KG1 (cell line): ENCODE measurements at places on chromosomes 12 and 14.

- DNase-seq, result no peak
Measured at GRCh38 chr12:82176761-82177490, 181.3 kb downstream of the CCDC59 start.

- DNase-seq, result no peak
Measured at GRCh38 chr14:69666690-69667211, 55.4 kb downstream of the SUSD6 start.

- no peak for DNase-seq
Measured at GRCh38 chr12:130161261-130162243, 712 bp upstream of the FZD10 start.

DNA sequence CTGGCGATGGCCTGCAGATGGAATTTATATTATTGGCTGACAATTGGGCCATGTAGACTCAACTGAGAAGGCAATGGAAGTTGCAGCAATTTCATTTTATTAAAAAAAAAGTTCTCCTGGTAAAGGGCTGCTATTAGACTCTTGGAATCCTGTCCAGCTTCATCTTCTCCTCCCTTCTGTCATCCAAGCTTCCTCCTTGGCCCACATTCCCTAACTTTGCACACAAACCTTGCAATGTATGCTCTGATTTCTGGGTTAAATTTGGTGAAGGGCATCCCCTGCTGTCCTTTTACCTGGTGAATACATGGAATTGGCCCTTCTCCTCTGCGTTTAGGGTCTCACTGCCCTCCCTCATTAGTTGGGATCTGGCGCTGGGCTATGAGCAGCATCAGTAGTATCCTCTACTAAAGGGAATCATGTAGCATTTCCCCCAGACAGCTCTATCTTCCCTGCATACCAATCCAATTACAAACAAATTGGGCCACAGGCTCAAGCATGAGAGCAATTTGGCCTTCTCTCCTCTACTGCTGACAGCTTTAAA lies 336.9 kb downstream of the BMP4 start:
- DNase-seq, result no peak

DNA sequence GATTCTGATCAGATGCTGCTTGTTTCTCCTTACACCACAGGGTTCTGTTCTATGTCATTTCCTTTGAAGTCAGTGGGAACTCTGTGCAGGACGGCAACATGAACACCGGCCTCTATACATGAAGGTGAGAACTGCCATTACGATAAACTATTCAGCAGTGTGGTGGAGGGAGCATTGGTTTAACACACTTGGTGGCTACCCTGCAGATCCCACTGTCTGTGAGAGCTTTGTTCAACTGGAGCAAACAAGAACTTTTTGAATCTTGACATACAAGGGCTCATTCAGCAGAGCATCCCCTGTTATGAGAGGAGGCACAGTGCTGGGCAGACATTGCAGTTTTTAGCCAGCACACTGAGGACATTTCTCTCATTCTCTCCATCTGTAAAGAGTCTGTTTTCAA lies 10.7 kb upstream of the FRS2 start:
- no peak for DNase-seq

GRCh38 chr12:106021516-106021915 lies 117.2 kb downstream of the NUAK1 start:
- no peak for DNase-seq

DNA sequence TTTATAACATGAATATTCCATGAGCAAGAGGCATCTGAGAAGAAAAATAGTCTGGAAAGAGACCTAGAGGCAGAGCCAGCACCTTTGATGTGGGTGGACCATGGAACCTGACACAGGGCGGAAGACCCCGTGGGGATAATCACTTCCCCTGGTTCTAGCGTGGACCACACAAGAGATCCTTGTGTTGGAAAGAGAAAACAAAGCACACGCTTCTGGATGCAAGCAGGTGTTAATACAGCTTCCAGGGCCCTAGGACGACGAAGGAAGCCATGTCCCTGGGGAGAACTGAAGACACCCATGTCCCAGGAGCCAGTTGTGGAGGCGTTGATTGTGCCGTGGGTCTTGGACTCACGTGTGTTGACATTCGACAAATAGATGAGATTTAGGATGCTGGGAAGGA lies 102.9 kb downstream of the ADGRD1 start:
- no peak for DNase-seq

DNA sequence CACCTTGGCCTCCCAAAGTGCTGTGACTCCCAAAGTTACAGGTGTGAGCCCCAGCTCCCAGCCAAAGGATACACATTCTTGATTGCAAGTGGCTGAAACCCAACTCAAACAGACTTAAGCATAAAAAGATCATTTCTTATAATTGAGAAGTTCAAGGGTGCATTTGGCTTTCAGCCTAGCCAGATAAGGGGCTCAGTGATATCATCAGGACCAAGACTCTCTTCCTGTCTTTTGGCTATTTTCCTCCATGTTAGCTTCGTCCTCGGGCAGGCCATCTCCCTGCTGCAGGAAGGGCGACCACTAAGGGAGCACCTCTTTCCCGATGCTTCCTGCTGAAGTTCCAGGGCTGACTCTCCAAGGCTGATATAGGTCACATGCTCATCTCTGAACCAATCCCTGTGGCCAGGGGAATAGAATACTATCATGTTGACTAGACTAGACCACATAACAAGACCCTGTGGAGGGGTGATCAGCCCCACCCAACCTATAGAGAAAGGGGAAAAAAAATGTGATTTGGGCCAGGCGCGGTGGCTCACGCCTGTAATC lies 9.8 kb upstream of the KRT8 start:
- DNase-seq, result no peak
